ENCODE measurements at places on chromosomes 11 and 22.

GRCh38 chr22:20748731-20749428, 25.0 kb upstream of the SERPIND1 start:
- no peak for DNase-seq

DNA sequence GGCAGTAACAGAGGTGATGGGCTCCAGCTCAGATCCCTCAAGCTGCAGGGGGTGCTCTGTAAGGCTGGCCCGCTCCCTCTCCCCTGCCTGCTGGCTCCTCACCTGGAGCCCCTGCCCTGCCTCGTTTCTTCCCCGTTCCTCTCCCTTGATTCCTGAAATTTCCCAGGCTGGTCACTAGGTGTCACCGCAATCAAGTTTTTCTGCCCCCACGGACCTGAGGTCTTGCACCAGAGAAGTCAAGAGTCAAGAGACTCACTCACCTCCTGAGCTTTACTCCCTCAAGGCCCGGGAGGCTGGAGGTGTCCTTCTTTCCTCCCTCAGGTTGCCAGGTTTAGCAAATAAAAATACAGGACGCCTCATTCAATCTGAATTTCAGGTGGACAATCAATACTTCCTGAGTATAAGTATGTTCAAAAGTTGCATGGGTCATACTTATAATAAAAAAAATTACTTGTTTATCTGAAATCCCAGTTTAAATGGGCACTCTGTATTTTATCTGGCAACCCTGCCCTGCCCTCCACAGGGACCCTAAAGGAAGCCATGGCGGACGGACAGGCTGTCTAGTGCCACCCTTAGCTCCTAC, 69.2 kb downstream of the SCUBE1 start:
- peak; percentile 58 for DNase-seq

- DNase-seq, result no peak
Observed at GRCh38 chr11:33773404-33773986, 825 bp downstream of the FBXO3 start.

DNA sequence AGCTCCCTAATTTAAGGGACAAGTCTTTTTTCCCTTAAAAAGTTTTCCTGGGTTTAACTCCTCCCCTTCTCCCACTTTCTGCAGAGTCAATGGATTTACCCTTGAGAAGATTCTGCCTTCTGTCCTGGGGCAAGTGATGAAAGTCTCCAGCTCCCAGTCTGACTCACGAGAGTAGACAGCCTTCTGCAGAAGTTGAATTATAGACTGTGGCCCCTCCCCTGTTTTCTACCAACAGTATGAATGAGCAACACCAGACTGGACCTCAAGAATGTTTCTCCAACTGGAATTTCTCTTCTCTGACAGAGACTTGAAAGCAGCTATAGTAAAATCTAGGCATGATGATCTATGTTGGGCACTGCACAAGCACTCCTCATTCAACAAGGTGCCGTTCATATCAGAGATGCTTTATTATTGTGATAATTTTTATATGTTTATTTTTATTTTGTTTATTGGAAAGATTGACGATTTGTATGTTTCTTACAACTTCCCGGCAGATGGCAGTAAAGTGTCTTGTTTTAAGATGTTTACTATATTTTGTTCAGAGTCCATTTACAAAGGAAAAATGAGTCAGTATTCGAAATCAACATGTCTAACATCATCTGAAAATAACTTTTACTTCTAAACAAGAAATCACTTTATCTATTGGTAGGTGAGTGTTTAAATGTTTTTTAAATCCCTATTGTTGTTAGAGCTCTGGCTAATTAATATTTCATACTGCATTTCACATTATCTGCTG, 56.6 kb downstream of the LMO2 start:
- peak; percentile 82 for DNase-seq
